CD4-positive, CD25-positive, alpha-beta regulatory T cell (primary cell): ENCODE measurements at places on chromosomes 3 and 15.

DNA sequence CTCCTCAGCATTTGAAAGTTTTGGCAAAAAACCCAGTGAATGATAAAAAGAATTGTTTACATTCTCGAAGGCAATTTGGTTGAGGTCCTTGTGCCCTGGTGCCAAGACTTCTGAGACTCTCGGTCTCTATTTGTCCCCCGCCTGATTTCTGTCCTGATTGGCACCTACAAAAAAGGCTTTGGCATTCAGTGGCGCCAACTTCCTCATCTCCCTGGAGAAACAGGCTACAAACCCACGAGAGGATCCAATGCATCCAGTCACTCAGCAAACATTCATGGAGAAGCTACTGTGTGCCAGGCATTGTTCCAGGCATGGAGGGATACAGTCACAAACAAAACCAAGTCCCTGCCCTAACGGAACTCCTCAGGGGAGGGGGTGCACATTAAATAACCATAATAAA is 42.7 kb downstream of the HES1 start:
- H3K27ac ChIP-seq: no peak overlapping the region
- no peaks in the 10 kb centered on the region for H3K36me3 ChIP-seq
- no peak overlapping the region for H3K4me3 ChIP-seq
- no peaks in the 10 kb centered on the region for H3K27me3 ChIP-seq
- DNase-seq: no peak

DNA sequence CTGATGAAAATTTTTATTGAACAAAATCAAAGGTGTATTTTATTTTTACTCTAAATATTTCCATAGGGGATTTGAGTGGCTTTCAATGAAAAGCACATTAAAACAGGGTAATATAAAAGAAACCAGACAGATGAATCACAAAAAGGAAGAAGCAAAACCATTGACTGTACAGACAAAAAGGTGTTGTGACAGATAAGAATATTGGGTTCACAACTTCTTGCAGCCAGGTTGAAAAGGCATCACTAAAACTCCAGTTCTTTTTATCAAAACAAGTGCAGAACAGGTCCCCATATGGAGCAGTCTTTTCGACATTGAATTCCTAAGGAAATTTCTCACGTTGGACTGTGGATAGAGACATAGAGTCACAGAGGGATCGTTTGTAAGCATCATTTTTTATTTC is 53.8 kb downstream of the AGTR1 start:
- H3K27ac ChIP-seq: no peak overlapping the region
- no peak for DNase-seq
- H3K36me3 ChIP-seq: no peaks in the 10 kb centered on the region
- H3K4me1 ChIP-seq: no peaks in the 10 kb centered on the region
- no peaks in the 10 kb centered on the region for H3K27me3 ChIP-seq
- no peak overlapping the region for H3K4me3 ChIP-seq

DNA sequence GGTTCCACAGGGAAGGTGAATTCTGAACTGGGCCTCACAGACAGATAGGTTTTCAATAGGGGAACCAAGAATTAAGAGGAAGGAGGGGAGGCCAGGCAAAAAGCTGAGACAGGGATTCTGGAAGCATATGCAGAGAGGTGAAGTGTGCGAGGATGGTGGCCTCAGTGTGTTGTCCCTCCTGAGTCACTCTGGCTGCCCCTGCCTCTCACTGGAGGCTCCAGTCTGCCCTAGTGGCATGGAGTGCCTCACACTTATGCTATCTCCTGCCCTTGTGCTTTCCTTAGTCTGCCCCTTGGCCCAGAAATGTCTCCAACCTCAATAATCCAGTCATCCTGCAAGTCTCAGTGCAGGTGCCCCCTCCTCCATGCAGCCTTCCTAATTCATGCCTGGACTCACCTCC is 32.2 kb upstream of the RBP1 start:
- H3K4me1 ChIP-seq: no peaks in the 10 kb centered on the region
- H3K27me3 ChIP-seq: no peaks in the 10 kb centered on the region
- DNase-seq: no peak
- no peak overlapping the region for H3K27ac ChIP-seq
- H3K36me3 ChIP-seq: no peaks in the 10 kb centered on the region
- no peak overlapping the region for H3K4me3 ChIP-seq

GRCh38 chr3:57086201-57086600 is 25.7 kb downstream of the SPATA12 start:
- no peaks in the 10 kb centered on the region for H3K4me1 ChIP-seq
- H3K27ac ChIP-seq: no peak overlapping the region
- no peak overlapping the region for H3K4me3 ChIP-seq
- peaks cover 2% of the 10 kb centered on the region for H3K27me3 ChIP-seq
- H3K36me3 ChIP-seq: no peaks in the 10 kb centered on the region

- no peak for DNase-seq
- no peak overlapping the region for H3K27ac ChIP-seq
- no peak overlapping the region for H3K4me3 ChIP-seq
- no peaks in the 10 kb centered on the region for H3K4me1 ChIP-seq
- no peaks in the 10 kb centered on the region for H3K27me3 ChIP-seq
These were observed 79.9 kb downstream of the MYH15 start for GRCh38 chr3:108430540-108430939.

- no peak overlapping the region for H3K4me3 ChIP-seq
- no peak for DNase-seq
- H3K36me3 ChIP-seq: no peaks in the 10 kb centered on the region
- peaks cover 17% of the 10 kb centered on the region for H3K27me3 ChIP-seq
- H3K27ac ChIP-seq: no peak overlapping the region
These were observed 26.3 kb downstream of the BMF start for GRCh38 chr15:40082195-40082883.

DNA sequence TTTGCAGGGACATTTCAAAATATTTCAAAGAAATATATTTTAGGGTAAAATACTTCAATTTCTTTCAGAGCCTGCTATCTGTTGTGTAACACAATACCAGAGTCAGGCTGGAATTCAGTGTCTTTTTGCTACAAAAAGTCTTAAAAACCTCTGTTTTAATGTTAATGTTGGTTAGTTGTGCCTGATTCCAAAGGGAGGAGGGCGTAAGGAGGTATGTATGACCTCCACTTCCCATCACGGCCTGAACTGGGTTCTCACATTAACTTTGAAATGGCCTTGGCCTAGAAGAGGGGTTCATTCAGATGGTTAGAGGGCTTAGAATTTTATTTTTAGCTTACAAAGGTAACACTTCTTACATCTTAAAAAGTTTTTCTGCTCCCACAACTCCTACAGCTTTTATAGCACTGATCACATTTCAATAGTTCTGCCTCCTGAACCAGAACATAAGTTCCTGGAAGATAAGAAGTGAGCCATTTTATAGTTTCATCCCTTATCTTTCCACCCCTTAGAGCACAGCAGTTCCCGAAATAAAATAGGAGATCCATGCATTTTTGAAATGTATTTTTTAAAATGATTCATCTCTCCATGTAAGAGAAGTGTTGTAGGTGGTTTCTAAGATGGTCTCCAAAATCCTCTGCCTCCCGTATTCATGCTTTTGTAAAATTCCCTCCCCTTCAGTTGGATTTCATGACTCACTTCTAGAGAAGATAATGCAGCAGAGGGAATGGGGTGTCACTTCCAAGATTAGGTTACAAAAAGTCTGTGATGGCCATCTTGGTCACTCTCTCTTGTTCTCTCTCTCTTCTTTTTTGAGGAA is 543.1 kb upstream of the NECTIN3 start:
- no peak overlapping the region for H3K27ac ChIP-seq
- H3K4me1 ChIP-seq: no peaks in the 10 kb centered on the region
- no peaks in the 10 kb centered on the region for H3K27me3 ChIP-seq
- DNase-seq: no peak

- H3K4me3 ChIP-seq: no peak overlapping the region
- H3K27ac ChIP-seq: no peak overlapping the region
- no peaks in the 10 kb centered on the region for H3K27me3 ChIP-seq
- no peaks in the 10 kb centered on the region for H3K4me1 ChIP-seq
- H3K36me3 ChIP-seq: no peaks in the 10 kb centered on the region
These were observed 667.9 kb upstream of the CFAP20DC start for GRCh38 chr3:59717679-59718205.

DNA sequence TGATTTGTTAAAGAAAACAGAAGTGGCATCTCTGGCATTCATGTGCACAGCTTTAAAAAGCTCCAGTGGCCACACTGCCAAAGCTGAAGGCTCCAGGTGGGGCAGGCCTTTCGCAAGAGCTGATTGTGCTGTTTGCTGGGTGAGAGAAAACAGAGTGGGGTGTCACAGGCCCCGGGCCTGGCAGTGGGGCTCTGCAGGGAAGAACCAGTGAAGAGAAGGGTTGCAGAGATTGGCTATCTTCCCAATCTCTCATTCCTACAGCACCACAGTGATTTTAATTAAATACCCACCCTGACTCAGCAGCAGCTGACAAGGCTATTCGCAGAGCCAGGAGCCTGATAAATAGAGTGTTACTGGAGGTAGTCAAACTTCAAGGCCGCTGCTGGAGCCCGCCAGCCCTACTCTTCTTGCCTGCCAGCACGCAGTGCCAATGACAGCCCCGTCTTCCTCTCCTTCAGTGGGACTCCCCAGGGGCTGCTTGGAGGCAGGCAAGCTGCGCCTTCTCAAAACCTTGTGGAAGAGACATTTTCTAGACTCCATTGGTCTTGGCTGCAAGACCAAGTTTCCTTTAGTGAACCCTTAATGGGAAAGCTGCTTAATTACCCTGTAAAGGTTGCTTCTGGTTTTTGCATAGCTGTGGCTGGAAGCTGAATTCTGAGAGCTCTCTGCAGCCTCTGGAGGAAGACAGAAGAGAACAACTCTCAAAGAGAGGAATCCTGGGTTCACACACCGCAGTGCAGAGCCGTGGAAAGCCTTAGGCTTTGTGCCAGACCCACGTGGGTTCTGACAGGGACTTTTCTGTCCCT is 225.8 kb upstream of the SLCO3A1 start:
- H3K36me3 ChIP-seq: no peaks in the 10 kb centered on the region
- no peaks in the 10 kb centered on the region for H3K4me1 ChIP-seq

GRCh38 chr3:28674212-28674611 is 325.6 kb upstream of the AZI2 start:
- H3K36me3 ChIP-seq: no peaks in the 10 kb centered on the region
- H3K4me3 ChIP-seq: no peak overlapping the region
- DNase-seq: no peak
- no peaks in the 10 kb centered on the region for H3K27me3 ChIP-seq
- H3K4me1 ChIP-seq: no peaks in the 10 kb centered on the region
- no peak overlapping the region for H3K27ac ChIP-seq

DNA sequence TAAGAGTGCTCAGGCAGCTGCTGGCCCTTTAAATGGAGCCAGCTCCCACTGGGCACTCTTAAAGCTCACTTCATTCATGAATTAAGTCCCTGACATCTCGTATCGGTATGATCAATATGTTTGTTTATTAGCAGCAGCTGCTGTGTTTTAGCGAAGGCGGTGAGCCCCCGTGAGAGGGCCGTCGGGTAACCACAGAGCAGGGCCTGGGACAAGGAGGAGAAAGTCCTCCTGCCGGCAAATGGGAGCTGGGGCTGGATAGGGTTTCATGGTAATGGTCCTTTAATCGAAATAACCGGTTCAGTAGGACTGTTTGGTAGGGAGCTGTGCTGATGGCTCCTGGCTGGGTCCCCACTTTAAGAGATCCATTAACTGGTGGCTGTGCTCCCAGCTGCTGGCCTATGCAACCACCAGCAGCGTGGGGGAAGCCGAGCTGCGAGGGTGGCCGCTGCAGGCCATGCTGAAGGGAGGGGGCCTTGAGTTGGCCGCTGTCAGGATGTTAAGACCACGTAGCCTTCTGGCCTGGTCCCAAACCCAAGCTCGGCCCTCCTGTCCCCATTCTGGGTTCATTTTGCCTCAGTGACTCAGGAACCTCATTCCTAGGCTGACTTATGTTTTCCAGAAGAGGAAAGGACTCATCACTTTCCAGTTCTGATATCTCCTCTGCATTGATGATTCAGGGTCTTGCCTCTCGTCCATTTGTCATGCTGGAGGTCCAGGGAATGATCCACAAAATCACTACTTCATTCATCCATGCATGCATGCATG is 67.6 kb upstream of the NTRK3 start:
- no peak overlapping the region for H3K27ac ChIP-seq
- H3K4me3 ChIP-seq: no peak overlapping the region
- no peak for DNase-seq
- H3K4me1 ChIP-seq: no peaks in the 10 kb centered on the region
- no peaks in the 10 kb centered on the region for H3K36me3 ChIP-seq
- no peaks in the 10 kb centered on the region for H3K27me3 ChIP-seq

- H3K27ac ChIP-seq: no peak overlapping the region
- H3K4me1 ChIP-seq: no peaks in the 10 kb centered on the region
- no peaks in the 10 kb centered on the region for H3K36me3 ChIP-seq
- H3K27me3 ChIP-seq: no peaks in the 10 kb centered on the region
These were observed 28.2 kb downstream of the RBP2 start for GRCh38 chr3:139448104-139448503.

GRCh38 chr15:68792901-68793766 is 27.6 kb downstream of the ANP32A start:
- H3K36me3 ChIP-seq: peaks cover 13% of the 10 kb centered on the region
- peaks cover 77% of the 10 kb centered on the region for H3K4me1 ChIP-seq
- no peak overlapping the region for H3K27ac ChIP-seq

GRCh38 chr3:45612918-45613602 is 18.5 kb downstream of the LIMD1 start:
- peaks cover 13% of the 10 kb centered on the region for H3K4me1 ChIP-seq
- no peak for DNase-seq
- no peak overlapping the region for H3K27ac ChIP-seq
- no peaks in the 10 kb centered on the region for H3K27me3 ChIP-seq
- peaks cover 11% of the 10 kb centered on the region for H3K36me3 ChIP-seq

- no peak for DNase-seq
- H3K27me3 ChIP-seq: peaks cover 2% of the 10 kb centered on the region
- no peak overlapping the region for H3K27ac ChIP-seq
- no peak overlapping the region for H3K4me3 ChIP-seq
These were observed 55.1 kb upstream of the POLR2M start for GRCh38 chr15:57651445-57651844.

GRCh38 chr3:98968824-98969223 is 67.3 kb upstream of the DCBLD2 start:
- H3K27me3 ChIP-seq: no peaks in the 10 kb centered on the region
- no peaks in the 10 kb centered on the region for H3K4me1 ChIP-seq
- H3K4me3 ChIP-seq: no peak overlapping the region

DNA sequence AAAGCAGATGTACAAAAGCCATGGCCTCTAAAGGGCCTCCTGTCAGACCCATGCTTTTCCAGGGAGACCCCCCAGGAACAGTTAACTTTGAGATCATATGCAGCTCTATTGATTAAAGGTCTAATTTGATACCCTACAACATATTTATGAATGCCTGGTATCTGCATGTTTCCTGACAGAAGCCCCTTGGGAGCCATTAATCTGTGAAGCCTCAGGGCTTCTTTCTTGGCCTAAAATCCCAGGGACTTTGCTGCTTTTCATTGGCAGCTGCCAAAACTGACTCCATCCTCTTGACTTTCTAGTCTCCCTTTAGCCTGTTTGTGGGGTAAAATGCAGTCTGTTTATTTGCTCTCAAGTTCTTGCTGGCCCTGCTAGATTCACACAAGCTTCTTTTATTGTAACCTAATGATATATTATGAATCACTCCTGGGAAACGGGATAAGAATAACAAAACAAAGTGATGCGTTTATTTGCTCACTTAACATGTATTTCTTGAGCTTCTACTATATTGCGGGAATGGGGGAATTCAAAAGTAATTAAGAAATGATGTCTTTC is 257.0 kb downstream of the LSAMP start:
- H3K4me3 ChIP-seq: no peak overlapping the region
- no peak for DNase-seq
- no peak overlapping the region for H3K27ac ChIP-seq
- no peaks in the 10 kb centered on the region for H3K4me1 ChIP-seq
- H3K36me3 ChIP-seq: no peaks in the 10 kb centered on the region
- H3K27me3 ChIP-seq: no peaks in the 10 kb centered on the region
